ENCODE measurements at places on chromosomes 2 and 18.

GRCh38 chr2:172280571-172281361 lies 146.6 kb upstream of the ITGA6 start:
- DNase-seq = peak; percentile 27

GRCh38 chr2:81061016-81061415 lies 756.5 kb upstream of the LRRTM1 start:
- no peak for DNase-seq

GRCh38 chr2:162242586-162243280 lies 512 bp downstream of the FAP start:
- DNase-seq = no peak

DNA sequence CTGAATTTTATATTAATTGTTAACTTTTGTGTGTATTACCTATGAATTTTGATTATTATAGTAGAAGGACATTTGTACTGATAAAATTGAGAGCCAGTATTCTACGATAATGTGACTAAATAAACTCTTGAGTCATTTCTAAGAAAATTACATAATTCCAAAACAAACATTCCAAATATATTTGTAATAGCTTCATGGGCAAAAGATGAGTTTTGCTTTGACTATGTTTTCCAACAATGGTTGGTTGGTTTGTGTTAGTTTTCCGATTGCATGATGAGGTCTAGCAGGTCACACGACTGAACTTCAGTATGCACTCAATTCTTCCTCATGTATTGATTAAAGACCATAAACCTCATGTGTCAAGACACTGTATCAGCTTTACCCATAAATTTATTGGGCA lies 71.7 kb upstream of the WDR75 start:
- DNase-seq = no peak

- DNase-seq = no peak
Measured at GRCh38 chr2:26169226-26169625, 3.7 kb upstream of the GAREM2 start.

GRCh38 chr2:29259221-29259620 lies 144.0 kb downstream of the CLIP4 start:
- no peak for DNase-seq

Data from NCI-H2081 treated with DMSO at 0.1 percent for 48 hours (cell line).